Stimulated activated CD8-positive, alpha-beta memory T cell treated with anti-CD3 and anti-CD28 coated beads, Interleukin-7, amount 100 ng/mL, for 1 hour (primary cell): ENCODE measurements at places on chromosomes 5 and 9.

GRCh38 chr9:17578911-17579793 lies at the start of gene SH3GL2:
Gene SH3GL2 (plus strand): TSS chr9:17579066.
- DNase-seq = no peak

DNA sequence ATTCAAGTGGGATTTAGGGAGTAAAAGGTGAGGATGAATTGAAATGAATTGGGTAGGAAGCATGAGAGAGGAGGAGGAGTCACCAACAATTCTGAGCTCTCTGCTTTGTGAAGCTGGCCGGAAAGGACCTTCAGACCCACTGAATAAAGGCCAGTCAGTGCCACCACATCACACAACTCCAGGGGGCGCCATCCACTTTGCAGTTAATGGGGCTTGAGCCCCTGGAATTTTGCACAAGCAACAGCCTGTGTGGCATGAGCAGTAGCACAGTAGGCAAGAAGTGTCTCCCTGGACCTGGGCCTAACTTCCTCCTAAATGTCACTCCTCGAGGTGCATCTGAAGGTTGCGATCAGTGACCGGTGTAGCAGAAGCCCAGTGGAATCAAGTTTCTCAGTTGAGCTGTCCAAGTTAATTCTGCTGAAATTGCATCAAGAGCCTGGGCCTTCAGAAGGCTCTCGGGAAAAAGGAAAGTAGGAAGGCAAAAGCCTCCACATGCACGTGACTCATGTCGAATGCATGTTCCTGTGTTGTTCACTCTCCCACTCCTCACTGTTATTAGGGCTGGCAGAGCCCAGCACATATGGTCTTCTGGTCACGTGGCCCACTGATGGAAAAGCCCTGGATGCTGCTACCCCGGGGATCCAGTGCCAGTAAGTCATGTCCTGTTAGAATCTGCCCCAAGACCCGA lies 27.8 kb upstream of the GLIS3 start:
- no peak for DNase-seq

- DNase-seq = no peak
These were observed 228.6 kb downstream of the NR3C1 start for GRCh38 chr5:143174714-143175398.

DNA sequence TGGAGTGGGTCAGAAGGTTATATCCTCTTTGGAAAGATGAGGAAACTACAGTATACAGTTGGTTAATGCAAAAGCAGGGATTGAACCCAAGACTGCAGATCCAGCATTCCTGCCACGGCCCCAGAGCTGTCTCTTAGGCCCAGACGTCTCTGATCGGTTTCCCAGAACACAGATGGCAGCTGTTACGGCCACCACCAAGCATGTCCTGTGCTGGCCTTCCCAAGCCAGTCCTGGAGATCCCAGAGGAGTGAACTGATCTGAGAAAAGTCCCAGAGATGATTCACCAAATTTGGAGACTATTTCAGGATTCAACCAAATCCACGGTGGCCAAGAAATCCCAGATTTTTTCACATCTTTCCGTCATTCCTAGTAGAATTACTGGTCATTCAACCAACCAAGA lies 20.1 kb downstream of the TNIP1 start:
- DNase-seq = no peak

DNA sequence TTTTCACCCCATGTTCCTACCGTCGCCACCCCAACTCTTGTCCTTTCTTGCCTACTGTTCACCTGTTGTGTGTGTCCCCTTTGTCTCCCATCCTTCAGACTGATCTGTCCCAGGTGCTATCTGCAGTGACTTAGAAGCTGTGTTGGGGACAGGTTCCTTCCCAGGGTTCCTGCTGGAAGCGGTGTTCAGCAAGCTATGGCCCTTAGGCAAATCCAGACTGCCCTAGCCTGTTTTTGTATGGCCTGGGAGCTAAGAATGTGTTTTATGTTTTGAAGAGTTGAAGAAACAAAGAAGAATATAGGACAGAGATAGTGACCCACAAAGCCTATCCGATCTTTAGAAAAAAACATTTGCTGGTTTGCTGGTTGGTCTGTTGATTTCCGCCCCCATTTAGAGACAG lies 236.4 kb downstream of the GOLPH3 start:
- DNase-seq = no peak

GRCh38 chr5:181203777-181204112 lies 1.3 kb downstream of the TRIM7 start:
- DNase-seq = no peak

DNA sequence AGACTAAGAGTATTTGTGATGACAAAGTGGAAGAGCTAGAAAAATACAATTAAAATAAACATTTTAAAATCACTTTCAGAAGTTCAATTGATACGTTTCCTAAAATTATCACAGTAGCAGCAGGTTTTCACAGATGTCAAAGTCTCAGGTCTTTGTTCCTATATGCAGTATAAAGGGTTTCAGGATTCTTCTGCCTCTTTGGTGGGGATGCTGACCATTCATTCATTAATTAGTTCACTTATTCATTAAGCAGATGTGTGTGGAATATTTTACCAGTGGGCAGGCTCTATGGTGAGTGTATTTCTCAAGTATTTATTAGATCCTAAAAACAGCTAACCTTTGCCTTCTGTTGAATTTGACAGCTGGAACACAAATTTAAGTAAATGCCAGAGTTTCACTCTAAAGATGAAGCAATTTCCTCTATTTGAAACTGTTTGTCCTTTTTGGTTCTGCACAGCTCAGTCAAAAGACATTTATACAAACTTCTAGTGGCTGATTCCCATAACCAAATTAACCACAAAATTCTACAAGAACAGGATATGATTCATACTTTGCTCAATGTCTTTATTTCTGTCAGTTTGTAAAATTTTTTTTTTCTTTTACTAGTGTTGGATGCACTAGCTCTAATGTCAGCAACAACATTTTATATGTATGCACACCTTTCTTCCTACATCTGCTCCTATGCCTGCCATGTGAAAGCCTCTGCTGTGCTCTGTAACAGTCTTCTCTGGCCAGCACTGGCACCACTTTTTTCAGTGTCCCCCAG lies 75.9 kb upstream of the PRR16 start:
- no peak for DNase-seq

DNA sequence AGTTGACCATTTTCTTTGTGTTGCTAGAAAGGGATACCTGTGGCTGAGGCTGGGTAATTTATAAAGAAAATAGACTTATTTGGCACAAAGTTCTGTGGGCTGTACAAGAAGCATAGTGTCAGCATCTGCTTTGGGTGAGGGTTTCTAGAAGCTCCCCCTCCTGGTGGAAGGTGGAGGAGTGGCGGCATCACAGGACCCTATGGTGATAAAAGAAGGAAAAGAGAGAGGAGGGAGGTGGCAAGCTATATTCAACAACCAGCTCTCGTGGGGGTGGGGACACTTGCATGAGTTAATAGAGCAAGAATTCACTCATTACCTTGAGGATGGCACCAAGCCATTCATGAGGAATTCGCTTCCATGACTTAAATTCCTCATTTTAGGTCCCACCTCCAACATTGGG lies 2041.4 kb upstream of the CDH9 start:
- no peak for DNase-seq

- DNase-seq = no peak
These were observed 75.8 kb downstream of the KIAA1958 start for GRCh38 chr9:112562235-112562958.

GRCh38 chr5:65821966-65822365 lies 100.0 kb downstream of the NLN start:
- no peak for DNase-seq

GRCh38 chr9:120109242-120109641 lies 470.7 kb downstream of the CDK5RAP2 start:
- DNase-seq = no peak

- DNase-seq = no peak
These were observed 23.0 kb upstream of the NR3C1 start for GRCh38 chr5:143426437-143426991.

DNA sequence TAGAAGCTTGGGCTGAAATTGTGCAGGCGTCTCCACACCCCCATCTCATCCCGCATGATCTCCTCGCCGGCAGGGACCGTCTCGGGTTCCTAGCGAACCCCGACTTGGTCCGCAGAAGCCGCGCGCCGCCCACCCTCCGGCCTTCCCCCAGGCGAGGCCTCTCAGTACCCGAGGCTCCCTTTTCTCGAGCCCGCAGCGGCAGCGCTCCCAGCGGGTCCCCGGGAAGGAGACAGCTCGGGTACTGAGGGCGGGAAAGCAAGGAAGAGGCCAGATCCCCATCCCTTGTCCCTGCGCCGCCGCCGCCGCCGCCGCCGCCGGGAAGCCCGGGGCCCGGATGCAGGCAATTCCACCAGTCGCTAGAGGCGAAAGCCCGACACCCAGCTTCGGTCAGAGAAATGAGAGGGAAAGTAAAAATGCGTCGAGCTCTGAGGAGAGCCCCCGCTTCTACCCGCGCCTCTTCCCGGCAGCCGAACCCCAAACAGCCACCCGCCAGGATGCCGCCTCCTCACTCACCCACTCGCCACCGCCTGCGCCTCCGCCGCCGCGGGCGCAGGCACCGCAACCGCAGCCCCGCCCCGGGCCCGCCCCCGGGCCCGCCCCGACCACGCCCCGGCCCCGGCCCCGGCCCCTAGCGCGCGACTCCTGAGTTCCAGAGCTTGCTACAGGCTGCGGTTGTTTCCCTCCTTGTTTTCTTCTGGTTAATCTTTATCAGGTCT lies at the start of gene C9orf72:
Gene C9orf72, minus strand, starts transcription at position 564 of the 716 bp plus-strand sequence. CDS start 6,361 bp downstream, outside the sequence.
- peak; percentile 78 for DNase-seq

GRCh38 chr9:95399261-95399660 lies 81.8 kb upstream of the FANCC start:
- DNase-seq = no peak

DNA sequence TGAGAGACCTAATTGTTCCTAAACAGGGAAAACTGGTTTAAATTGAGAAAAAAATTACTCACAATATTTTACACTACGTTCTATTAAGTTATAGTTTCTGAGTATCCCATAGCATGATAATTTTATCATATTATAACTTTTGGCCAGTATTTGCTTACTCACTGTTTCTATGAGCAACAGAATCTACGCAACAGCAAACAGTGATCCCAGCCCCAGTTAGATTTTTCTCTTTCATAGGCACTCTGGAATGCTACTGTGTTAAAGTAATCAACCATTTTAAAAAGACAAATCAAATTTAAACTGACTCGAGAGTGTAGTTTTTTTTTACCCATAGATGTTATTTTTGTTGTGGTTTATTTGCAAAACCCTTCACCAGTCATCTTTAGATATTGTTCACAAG lies 107.2 kb downstream of the XRCC4 start:
- no peak for DNase-seq

- DNase-seq = no peak
These were observed 77.9 kb downstream of the FNBP1 start for GRCh38 chr9:129964901-129965734.

GRCh38 chr9:100473276-100474081 lies 530 bp downstream of the TMEFF1 start:
- no peak for DNase-seq

- no peak for DNase-seq
These were observed 210.2 kb upstream of the ACTBL2 start for GRCh38 chr5:57692582-57693487.

DNA sequence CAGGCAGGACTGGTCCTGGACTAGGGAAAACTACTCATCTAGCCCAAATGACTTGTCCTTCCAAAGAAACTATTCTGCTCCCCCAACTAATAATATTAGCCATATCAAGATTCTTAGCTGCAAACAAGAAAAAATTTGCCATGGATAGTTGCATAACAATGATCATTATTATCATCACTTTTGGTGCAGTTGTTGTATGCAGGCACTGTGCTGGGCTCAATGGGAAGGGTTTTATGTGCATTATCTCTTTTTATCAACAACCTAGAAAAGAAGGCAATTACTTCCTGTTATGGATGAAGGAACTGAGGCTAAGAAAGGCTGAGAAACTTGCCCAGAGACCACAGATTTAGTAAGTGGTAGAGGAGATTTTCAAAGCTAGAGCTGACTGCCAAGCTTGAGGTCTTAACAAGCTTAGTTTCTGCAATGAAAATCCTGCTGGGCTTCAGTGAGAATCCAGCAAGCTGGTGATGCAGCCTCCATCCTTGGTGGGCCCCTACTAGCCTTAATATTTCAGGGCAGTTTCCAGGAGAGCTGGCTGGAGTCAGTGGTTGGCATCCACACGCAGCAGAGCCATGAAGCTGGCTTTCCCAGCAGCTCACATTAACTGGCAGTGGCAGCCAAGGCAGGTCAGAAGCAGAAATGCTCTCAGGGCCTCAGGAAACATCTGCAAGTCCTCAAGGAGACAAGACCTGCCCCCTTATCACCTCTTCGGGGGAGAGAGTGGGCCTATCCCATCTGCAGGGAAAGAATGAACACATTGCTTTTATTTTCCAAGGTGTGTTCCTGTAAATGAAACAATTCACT lies 20.5 kb upstream of the MEGF9 start:
- no peak for DNase-seq

DNA sequence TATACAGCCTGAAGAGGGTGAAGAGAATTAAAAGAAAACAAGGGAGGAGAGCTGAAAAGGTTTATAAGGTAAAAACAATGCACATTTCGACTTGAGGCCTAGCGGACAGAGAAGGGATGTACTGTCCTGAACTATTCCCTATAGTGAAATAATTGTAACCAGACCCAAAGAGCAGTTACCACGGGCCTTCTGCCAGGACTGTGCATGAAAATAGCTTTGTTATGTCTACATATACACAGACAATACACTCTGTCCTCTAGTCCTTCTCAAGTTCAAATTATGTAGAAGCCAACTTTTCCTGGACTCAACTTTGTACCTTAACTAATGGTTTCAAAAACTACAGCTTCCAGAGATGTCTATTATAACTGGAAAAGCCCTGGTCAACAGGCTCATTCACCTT lies 223.7 kb downstream of the PCSK5 start:
- DNase-seq = no peak

DNA sequence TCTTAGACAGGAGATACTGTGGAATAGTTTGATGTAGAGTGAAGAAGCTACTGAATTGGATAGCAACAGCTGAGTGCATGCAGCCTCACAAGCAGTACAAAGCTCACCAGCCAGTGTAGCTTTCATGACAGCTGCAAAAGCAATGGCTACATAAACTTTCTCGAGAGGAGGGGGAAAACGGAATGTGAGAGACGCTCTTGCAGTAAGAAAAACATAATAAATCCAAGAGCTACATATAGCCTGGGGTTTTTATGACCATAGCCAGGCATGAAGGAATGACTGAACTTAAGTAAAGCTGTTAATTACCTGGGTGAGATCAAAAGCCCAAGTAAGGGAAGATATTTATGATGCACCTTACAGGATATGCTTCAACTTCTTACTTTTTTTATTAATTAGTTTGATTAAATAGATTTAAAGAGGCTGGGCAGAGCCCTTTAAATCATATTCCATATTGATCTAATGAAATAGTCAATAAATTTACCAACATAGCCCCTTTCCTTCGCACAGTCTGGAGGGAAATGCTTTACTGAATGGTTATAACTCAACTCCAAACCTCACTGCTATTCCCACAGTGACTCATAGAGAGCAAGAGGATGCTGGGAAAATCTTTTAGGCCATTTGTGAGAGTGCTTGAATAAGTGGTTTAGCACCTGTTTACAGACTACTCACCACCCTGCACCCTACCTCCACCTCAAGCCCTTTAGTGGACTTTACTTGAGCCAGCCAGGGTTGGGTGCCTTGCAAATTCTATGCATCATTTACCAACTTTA lies 407.2 kb upstream of the CLINT1 start:
- DNase-seq = no peak

GRCh38 chr9:134401391-134401790 lies 75.1 kb downstream of the RXRA start:
- no peak for DNase-seq
